ENCODE measurements at places on chromosomes 6 and 20.

- DNase-seq: no peak
Measured at GRCh38 chr6:36685926-36686667, 7.6 kb downstream of the CDKN1A start.

DNA sequence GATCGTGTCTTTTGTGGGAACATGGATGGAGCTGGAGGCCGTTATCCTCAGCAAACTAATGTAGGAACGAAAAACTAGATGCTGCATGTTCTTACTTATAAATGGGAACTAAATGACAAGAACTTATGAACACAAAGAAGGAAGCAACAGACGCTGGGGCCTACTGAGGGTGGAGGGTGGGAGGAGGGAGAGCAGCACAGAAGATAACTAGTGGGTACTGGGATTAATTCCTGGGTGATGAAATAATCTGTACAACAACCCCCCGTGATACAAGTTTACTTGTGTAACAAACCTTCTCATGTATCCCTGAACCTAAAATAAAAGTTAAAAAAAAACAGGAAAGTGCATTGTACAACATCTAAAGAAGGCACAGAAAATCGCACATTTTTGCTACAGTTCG lies 59.0 kb upstream of the TMEM170B start:
- DNase-seq: no peak

- DNase-seq: no peak
Measured at GRCh38 chr20:21174516-21175239, 48.8 kb downstream of the KIZ start.

GRCh38 chr20:8360035-8360434 lies 228.0 kb downstream of the PLCB1 start:
- DNase-seq: no peak
